Dermis microvascular lymphatic vessel endothelial cell (primary cell): ENCODE measurements at places on chromosomes 12 and 14.

- no peak for DNase-seq
These were observed 43.3 kb downstream of the ARMH4 start for GRCh38 chr14:58108717-58109116.

DNA sequence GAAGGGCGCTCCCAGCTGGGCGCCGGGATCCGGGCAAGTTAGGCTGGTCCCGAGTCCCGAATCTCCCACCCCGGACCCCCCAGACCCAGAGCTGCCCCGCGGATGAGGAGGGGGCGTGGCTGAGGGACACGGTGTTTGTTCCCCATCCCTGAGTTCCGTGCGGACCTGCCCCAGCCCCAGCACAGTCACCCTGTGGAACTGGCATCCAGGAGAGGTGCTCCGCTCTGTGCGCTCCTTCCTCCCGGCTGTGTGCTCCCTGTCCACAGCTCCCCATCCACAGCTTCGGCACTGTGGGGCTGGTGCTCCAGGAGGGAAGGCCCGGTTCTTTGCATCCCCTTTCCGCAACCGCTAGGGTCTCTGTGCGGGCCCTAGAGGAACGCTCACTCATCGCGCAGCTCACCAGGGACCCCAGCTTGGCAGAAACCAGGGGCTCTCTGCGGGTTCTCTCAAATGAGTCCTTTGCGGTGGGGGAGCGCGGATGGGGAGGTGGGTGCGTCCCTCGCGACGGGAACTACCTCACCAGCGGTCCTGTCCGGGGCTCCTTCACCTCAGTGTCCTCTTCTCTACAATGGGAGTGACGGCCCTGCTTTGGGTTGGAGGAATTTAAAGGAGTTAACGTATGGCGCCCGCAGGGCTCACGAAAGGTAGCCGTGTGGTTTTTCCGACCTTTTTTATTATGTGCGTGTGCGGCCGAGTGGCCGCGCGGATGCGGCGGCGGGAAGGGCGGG is 845 bp downstream of the TMEM132C start:
- no peak for DNase-seq

GRCh38 chr14:31541702-31542101 is 19.5 kb upstream of the NUBPL start:
- DNase-seq = no peak

- DNase-seq = no peak
These were observed 48.5 kb downstream of the NTF3 start for GRCh38 chr12:5480218-5480937.

DNA sequence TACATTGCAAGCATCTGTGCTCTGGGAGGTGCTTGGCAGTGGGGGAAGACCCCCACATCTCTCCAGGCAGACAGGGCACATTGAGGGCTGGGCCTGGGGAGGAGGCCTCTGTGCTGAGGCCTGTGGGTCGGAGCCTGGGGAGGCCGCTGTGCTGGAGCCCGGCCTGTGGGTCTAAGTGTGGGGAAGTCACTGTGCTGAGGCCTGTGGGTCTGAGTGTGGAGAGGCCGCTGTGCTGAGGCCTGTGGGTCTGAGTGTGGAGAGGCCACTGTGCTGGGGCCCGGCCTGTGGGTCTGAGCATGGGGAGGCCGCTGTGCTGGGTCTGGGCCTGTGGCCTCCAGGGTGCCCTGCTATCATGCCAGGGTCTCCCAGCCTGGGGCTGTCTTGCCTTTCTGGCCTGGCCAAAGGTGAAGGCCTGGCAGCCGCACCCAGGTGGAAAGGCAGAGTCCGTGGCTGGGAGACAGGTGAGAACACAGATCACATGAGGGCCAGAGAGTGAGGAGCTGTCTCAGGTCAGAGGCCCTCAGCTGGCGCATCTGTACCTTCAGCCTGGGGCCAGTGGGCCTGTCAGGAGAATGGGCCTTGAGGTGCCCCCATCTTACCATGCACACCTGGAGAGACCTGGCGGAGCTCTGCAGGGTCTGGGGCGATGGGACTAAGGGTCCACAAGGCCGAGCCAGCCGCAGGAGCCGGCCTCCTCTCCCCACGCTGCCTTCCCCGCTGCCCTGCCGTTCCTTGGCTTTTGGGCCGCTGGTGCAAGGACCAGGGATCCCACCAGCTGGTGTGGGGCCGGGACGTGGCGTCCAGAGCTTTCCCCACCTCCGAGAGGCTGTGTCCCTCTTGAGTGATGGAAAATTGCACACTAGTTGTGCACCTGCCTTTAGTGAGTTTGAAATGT is 18.6 kb upstream of the CRIP2 start:
- DNase-seq = no peak
